Activated CD4-positive, alpha-beta T cell treated with anti-CD3 and anti-CD28 coated beads for 4 hours (primary cell): ENCODE measurements at places on chromosomes 6 and 20.

GRCh38 chr20:46967646-46968045 is 73.0 kb downstream of the EYA2 start:
- no peak for DNase-seq

- DNase-seq, result no peak
Measured at GRCh38 chr20:60941379-60941778, 310.7 kb upstream of the CDH4 start.

DNA sequence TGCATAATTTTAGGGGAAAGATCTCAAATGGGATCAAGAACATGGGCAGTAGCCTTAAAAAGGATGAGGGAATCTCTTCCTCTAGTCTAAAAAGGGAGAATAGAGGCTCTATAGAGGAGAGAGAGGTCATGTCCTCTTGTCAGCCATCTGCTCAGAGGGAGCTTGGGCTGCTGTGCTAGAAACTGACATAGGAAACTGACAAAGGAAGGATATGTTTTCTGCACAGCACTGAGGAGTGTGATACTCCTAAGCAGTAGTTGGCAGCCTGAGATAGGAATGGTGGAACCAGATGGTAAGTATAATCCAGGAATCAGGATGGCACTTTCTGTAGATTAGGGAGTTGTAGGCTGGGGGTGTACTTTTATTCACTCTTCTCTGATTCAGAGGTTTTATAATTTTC is 59.2 kb downstream of the PTPRA start:
- DNase-seq, result no peak

- DNase-seq, result no peak
Measured at GRCh38 chr20:11738852-11739251, 178.8 kb upstream of the BTBD3 start.

GRCh38 chr6:124119596-124119995 is 315.9 kb downstream of the NKAIN2 start:
- no peak for DNase-seq

DNA sequence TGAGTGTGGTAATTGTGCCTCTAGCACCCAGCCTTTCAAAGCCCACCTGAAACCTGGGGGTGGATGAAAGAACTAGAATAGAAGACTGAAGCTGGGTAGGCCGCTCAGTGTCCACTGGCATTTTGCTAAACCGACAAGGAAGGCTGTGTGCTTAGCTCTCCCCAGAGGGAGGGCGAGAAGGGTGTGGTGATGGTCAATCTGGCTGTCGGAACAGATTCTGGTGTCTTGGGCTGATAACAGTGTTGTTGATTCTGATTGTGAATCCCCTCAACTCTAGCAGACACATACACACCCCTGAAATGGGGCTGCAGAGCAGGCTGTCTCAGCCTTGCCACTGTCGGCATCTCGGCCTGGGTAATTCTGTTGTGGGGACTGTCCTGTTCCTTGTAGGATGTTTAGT is 4.1 kb upstream of the BPHL start:
- DNase-seq, result no peak

DNA sequence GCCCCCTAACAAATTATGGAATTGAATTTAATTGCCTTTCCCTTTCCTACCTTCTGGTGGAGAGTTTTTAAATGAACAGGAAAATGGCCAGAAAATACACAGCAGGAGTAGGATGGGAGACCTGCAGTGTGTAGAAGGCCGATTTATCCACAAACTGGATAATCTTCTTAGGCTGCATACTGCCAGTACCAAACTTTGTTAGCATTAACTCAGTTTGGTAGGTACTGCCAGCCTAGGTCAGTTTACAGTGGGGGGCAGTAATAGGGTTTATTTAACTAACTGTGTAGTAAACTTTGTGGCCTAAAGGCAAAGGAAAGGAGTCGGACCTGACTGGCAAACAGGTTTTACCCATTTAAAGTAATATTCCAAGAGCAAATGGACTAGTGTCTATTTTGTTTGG is 4.6 kb downstream of the NCOA3 start:
- no peak for DNase-seq

- DNase-seq, result no peak
Measured at GRCh38 chr6:123316733-123317323, 319.9 kb downstream of the TRDN start.

DNA sequence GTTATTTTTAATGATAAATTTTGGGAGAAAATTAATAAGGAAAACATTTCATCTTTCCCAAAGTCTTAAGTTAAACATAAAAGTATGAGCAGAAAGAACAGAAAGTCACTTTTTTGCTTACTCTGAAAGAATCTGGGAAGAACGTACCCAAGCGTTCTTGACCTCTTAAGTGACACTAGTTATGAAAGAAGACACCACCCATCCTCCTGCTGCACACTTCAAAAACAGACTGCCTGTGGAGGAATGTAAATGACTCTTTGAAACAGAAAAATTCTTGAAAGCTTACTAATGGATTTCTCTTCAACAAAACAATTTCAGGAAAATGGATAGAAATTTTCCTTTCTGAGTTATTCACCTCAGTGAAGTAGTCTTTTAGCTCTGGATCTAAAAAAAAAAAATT is 227.7 kb downstream of the MEI4 start:
- no peak for DNase-seq

DNA sequence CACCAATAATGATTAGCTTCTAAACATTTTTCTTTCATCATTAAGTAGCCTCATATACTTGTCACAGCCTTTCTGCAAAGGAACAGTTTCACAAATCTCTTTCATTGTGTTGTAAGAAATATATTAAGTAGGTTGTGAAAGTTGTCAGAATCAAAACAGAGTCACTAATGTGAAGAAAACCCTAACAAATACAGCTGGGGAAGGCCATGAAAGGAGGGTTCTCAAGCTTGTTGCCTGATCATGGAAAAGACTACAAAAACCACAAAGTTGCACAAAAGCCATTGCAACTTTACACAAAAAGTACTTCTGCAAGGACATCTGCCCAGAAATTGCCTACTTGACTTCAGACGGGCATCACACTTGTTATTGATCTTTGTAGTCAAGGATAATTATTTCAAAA is 216.1 kb downstream of the ALDH8A1 start:
- DNase-seq, result no peak

- DNase-seq, result no peak
Measured at GRCh38 chr20:33919653-33920052, 74.1 kb upstream of the RALY start.

DNA sequence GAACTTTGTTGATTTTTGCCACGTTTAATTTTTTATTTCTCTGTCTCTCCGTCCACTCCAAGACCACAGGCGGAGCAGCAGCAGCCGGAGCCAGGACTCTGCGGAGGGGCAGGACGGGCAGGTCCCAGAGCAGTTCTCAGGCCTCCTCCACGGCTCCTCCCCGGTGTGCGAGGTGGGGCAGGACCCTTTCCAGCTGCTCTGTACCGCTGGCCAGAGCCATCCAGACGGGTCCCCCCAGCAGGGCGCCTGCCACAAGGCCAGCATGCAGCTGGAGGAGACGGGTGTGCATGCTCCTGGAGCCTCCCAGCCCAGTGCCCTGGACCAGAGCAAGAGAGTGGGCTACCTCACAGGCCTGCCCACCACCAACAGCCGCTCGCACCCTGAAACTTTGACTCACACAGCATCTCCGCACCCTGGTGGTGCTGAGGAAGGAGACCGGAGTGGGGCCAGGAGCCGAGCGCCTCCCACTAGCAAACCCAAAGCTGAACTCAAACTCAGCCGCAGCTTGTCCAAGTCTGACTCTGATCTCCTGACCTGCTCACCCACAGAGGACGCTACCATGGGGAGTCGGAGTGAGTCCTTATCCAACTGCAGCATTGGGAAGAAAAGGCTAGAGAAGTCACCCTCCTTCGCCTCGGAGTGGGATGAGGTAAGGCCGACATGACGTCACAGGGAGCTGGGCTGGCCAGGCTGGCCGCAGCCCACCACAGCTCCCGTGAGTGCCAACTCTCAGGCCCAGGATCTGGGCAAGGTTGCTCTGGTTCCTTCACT is 123.5 kb downstream of the TCP11 start:
- DNase-seq, result no peak

GRCh38 chr6:16742116-16742515 is 19.1 kb downstream of the ATXN1 start:
- no peak for DNase-seq

- no peak for DNase-seq
Measured at GRCh38 chr20:33431797-33432381, 11.7 kb downstream of the SNTA1 start.

- no peak for DNase-seq
Measured at GRCh38 chr6:16690608-16691142, 70.6 kb downstream of the ATXN1 start.

GRCh38 chr6:42441697-42442081 is 10.0 kb downstream of the TRERF1 start:
- no peak for DNase-seq

- no peak for DNase-seq
Measured at GRCh38 chr6:17096096-17096495, 5.8 kb upstream of the STMND1 start.

GRCh38 chr6:128848212-128848935 is 34.6 kb upstream of the LAMA2 start:
- DNase-seq, result no peak

DNA sequence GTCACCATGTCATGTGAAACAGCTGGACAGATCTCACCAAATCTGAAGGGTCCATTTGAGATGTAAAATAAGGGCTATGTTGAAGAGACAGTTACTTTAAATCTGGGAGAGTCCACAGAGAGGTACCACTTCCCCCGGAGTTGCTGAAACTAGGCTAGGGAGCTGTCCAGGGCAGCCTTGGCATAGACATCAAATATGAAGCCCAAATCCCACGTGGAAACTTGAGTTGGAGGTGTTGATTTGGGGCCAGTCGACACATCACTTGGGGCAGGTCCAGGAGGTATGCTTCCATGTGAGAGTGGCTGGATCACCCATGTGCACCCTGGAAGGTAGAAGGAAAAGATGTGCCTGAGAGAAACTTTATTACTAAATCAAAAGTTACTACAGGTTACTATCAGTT is 12.0 kb upstream of the SERPINB9 start:
- no peak for DNase-seq

DNA sequence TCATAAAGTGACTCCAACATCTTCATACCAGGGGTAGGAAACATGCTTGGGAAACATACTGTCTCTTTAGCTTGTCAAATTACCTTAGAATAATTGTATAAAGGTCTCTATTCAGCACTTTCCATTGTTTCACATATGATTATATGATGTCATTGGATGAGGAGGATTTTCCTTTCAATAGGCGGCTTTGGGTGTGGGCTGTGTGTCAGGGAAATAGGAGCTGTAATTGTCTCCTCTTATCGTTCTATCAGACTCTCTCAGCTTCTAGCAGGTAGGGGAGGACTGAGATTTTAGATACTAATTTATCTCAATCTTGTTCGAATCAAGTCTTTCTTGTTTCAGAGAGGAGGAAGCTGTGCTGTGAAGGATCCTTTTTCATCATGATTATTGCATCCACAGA is 179.4 kb upstream of the OLIG3 start:
- DNase-seq, result no peak

DNA sequence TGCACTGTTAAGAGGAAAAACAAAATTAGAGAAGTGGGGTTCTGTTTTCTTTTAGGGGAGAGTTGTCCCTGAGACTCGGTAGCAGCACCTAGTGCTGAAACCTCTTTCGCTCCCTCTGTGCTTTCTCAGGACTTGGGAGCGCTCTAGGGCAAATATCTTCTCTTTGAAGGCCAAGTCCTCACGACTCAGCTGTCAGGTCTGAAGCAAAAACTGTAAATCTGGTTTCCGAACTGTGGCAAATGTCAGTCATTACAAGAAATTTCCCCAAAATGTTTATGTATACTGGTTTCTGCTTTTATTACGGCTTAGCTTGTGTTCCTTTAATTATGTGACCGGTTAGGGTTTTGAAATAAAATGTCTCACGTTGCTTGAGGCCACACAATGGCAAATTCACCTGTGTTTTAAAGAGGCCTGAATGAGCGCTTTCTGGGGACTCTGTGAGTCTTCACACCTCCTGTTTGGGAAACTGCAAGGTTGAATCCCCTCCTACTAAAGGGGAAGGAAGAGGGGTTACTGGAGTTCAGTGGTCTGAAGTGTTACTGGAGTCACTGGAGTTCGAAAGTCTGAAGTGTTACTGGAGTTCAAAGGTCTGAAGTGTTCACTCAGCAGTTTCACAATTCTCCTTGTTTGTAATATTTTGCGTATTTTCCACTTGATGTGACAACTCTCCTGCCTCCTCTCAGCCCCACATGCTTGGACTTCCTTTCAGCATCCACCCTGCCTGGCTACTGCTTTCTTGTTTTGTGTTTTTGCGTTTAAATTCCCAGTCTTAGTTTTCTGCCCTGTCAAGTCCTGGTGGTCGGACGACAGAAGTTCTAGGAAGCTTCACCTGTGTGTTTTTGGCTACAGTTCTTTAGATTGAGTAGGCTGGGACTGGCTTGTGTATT is 1.6 kb downstream of the SMPDL3A start:
- no peak for DNase-seq

GRCh38 chr6:159170333-159170672 is 1.1 kb downstream of the FNDC1 start:
- no peak for DNase-seq

GRCh38 chr20:47574616-47575364 is 73.1 kb downstream of the NCOA3 start:
- no peak for DNase-seq

DNA sequence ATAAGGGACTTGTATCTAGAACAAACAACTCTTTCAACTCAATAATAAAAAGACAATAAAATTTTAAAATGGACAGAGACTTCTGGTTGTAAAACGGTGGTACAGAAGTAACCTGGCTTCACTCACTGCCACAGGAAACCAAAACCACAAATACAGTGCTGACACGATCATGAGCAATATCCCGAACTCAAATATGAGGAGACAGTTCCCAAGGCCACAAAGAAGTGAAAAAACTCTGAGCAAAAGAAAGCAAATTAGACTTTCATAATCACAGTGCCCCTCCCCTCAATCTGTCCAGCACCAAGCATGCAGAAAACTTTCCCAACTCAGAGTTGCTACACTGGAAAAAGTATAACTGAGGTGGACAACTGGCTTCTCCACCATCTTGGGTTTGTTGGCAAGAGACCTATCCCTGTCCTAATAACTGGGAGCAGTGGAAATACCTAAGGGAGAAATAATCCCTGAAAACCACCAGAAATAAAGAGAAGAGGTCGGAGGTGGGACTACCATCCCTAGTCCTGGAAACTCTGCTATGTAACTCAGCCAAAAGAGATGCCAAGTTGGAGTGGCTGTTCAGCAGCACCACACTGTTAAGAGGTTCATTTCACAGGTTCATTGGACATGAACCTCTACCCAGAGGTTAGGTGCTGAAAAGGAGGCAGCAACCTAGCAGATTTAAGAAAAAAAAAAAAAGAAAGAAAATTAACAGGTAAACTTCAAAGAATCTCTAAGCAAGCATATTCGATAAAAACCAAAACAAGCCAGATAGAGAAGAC is 55.5 kb downstream of the REV3L start:
- peak; percentile 9 for DNase-seq

DNA sequence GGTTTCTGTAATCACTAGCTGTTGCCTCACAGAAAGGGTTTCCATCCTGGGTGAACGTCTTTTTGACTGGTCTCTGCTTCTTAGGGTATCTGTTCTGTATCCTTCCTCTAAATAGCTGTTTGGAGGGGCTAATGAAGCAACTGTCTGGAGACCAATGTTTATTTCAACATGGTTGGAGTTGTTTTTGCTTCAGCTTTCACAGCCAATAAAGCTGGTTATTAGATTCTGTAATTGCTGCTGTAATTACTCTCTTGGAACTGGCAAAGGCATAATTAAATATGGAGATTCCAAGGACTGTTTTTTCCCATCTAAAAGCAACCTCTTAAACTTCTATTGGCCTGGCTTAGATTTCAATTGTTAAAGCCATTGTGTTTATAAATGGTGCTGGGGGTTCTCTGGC is 31.9 kb downstream of the CHMP4B start:
- no peak for DNase-seq

GRCh38 chr6:167825332-167826229 is 1.1 kb upstream of the AFDN start:
- DNase-seq, result peak; percentile 17
